Calu3 (cell line): ENCODE measurements at places on chromosomes 12 and 14. TPM values are rescaled to one million over a fixed set of nuclear protein-coding genes. Genes with fewer than 3 reads are reported as not detected.
A peak's percentile ranks its signal among the peaks of the same experiment; 100 is the strongest.

DNA sequence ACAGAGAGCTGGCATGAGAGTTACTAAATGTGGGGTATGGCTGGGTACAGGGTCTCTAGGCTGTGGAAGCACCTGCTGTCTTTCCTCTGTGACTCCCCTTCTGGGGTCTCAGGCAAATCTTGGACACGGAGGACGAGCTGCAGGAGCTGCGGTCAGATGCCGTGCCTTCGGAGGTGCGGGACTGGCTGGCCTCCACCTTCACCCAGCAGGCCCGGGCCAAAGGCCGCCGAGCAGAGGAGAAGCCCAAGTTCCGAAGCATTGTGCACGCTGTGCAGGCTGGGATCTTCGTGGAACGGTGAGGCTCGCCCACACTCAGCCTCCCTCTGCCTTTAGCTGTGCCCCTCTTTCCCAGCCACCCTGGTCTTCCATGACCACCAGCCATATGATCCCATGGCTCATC, 19.4 kb downstream of the PPP1R1A start:
- H3K27ac ChIP-seq: no peak overlapping the region
- DNase-seq: no peak
- peaks cover 90% of the 10 kb centered on the region for H3K27me3 ChIP-seq

DNA sequence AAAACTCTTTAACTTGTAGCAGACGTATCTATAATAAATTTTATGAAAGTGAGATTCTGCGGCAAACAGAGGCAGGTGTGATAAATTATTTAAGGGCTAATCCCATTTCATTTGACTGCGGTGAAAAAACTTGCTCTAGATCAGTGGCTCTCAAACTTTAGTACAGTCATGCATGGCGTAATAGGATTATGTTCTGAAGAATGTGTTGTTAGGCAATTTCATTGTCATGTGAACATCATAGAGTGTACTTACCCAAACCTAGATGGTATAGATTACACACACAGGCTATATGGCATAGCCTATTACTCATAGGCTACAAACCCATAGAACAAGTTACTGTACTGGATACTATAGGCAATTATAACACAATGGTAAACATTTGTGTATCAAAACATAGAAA, 83.7 kb downstream of the HEATR5A start:
- DNase-seq: no peak
- no peaks in the 10 kb centered on the region for H3K4me1 ChIP-seq
- no peak overlapping the region for H3K27ac ChIP-seq
- H3K4me3 ChIP-seq: no peak overlapping the region

- no peaks in the 10 kb centered on the region for H3K4me1 ChIP-seq
- no peak overlapping the region for H3K4me3 ChIP-seq
- no peaks in the 10 kb centered on the region for H3K36me3 ChIP-seq
- H3K27me3 ChIP-seq: no peaks in the 10 kb centered on the region
Measured at GRCh38 chr12:27052176-27052575, 29.8 kb downstream of the MED21 start.

The DHRS2 gene
- total RNA-seq: 1.8 and 3.0 TPM in 2 replicates

- H3K4me3 ChIP-seq: no peak within 1 kb of the TSS
- H3K4me1 ChIP-seq: peaks cover 12% of the 10 kb centered on the region
- H3K36me3 ChIP-seq: no peaks in the 10 kb centered on the region
- no peak within 1 kb of the TSS for H3K27ac ChIP-seq
- no peaks in the 10 kb centered on the region for H3K27me3 ChIP-seq
Measured at GRCh38 chr12:116559162-116559935, at the start of gene MAP1LC3B2. MAP1LC3B2 (plus strand) TSS chr12:116559381; CDS start chr12:116575943, 16,562 bp downstream.

The CLEC4D gene
- not detected in 2 replicates for total RNA-seq

The RASSF8 gene
- total RNA-seq: 17.4 and 26.6 TPM in 2 replicates

- no peak overlapping the region for H3K27ac ChIP-seq
- no peaks in the 10 kb centered on the region for H3K36me3 ChIP-seq
- no peak overlapping the region for H3K4me3 ChIP-seq
- H3K4me1 ChIP-seq: no peaks in the 10 kb centered on the region
Measured at GRCh38 chr12:42315108-42315507, 10.8 kb downstream of the ZCRB1 start.

DNA sequence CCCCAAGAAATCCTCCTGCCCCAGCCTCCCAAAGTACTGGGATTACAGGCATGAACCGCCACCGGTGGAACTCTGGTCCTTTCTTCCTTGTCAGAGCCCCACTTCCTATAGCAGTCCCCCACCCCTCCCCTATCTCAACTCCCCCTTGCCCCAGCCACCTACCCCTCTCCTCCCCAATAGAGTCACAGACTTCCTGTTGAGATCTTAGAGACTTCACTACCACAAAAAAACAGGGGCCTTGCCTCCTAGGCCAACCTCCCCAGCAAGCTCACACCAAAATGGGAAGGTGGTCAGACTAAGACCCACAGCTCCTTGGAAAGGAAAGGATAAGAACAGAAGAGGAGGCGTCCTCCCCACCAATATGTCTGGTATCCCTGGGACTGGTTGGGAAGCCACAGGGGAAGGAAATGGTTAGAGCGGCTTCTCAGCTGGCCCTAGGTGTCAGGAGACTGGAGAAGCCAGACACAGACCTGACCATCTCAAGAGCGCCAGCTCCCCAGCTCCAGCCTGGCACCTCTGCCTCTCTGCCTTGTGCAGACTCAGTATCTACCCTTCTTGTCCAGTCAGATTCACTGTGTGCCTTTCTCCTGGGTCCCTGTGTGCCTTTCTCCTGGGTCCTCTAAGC, 8.5 kb downstream of the ITGB7 start:
- peaks cover 5% of the 10 kb centered on the region for H3K36me3 ChIP-seq
- H3K27me3 ChIP-seq: peaks cover 30% of the 10 kb centered on the region
- no peak for DNase-seq
- H3K27ac ChIP-seq: no peak overlapping the region
- H3K4me3 ChIP-seq: no peak overlapping the region

- no peaks in the 10 kb centered on the region for H3K36me3 ChIP-seq
- H3K4me1 ChIP-seq: peaks cover 23% of the 10 kb centered on the region
- no peak overlapping the region for H3K4me3 ChIP-seq
- no peak overlapping the region for H3K27ac ChIP-seq
- no peak for DNase-seq
Measured at GRCh38 chr14:74942181-74942580, 13.2 kb downstream of the PGF start.

DNA sequence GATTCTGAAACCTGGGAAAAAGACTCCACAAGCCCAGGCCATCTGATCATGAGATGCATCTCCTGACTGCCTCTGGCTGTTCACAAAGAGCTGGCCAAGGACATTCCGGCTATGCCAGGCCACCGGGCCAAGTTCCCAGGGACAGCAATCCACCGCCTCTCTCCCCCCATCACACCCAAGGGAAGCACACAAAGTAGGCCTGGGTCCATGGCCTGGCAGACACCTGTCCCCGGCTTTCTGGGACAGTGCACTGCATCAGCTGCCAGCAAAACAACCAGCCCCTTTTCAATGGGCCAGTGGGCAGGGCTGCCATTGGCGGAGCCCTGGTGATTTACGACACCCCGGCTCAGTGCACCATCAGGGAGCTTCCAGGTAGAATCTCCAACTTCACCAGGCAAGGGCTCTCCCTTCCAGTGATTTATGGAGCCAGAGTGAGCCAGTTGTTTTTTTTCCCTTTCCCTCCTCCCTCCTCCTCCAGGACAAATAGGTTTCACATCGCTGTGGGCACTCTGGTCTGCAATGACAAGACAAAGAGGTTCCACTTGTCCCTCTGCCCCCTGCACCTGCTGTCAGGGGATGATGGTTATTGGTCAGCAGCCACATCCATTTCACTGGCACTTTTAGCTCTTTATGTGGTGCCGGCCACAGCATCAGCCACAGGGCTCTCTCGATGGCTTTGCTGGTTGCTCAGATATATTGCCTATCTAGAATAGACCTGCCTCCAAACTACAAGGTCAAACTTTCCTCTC, 149.6 kb downstream of the SLC38A6 start:
- no peak overlapping the region for H3K27ac ChIP-seq
- no peaks in the 10 kb centered on the region for H3K36me3 ChIP-seq
- H3K4me1 ChIP-seq: peaks cover 11% of the 10 kb centered on the region
- H3K27me3 ChIP-seq: no peaks in the 10 kb centered on the region
- DNase-seq: no peak

- peaks cover 16% of the 10 kb centered on the region for H3K4me1 ChIP-seq
- H3K36me3 ChIP-seq: no peaks in the 10 kb centered on the region
- DNase-seq: peak; percentile 26
- H3K4me3 ChIP-seq: no peak overlapping the region
Measured at GRCh38 chr14:53032161-53032803, 81.4 kb upstream of the FERMT2 start.

DNA sequence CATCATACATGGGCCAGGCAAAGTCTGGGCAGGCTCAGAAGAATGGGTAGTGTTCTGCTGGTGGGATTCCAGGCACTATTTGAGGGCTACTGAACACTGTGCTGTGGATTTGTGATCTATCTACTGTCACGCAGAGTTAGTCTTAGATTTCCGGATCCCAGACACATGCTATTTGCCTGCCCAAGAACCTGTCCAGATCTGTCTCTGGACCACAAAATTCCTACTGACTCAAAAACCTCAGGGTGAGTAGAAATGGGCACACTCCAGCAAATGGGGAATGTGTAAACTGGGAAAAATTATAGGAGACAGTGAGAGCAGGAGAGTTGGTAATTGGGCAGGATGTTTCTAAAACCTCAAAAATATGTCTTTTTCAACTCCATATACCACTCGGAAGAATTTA, 129.9 kb downstream of the GALC start:
- H3K36me3 ChIP-seq: no peaks in the 10 kb centered on the region
- H3K4me1 ChIP-seq: no peaks in the 10 kb centered on the region
- H3K4me3 ChIP-seq: no peak overlapping the region
- no peak for DNase-seq

The MMP14 gene
- 7.8 and 10.5 TPM in 2 replicates for total RNA-seq

- H3K4me1 ChIP-seq: peaks cover 9% of the 10 kb centered on the region
- H3K36me3 ChIP-seq: no peaks in the 10 kb centered on the region
- no peak for DNase-seq
- no peak overlapping the region for H3K27ac ChIP-seq
- peaks cover 17% of the 10 kb centered on the region for H3K27me3 ChIP-seq
- no peak overlapping the region for H3K4me3 ChIP-seq
Measured at GRCh38 chr12:98369581-98369980, 145.8 kb upstream of the TMPO start.

The TAS2R43 gene
- 1.7 and 1.8 TPM in 2 replicates for total RNA-seq

DNA sequence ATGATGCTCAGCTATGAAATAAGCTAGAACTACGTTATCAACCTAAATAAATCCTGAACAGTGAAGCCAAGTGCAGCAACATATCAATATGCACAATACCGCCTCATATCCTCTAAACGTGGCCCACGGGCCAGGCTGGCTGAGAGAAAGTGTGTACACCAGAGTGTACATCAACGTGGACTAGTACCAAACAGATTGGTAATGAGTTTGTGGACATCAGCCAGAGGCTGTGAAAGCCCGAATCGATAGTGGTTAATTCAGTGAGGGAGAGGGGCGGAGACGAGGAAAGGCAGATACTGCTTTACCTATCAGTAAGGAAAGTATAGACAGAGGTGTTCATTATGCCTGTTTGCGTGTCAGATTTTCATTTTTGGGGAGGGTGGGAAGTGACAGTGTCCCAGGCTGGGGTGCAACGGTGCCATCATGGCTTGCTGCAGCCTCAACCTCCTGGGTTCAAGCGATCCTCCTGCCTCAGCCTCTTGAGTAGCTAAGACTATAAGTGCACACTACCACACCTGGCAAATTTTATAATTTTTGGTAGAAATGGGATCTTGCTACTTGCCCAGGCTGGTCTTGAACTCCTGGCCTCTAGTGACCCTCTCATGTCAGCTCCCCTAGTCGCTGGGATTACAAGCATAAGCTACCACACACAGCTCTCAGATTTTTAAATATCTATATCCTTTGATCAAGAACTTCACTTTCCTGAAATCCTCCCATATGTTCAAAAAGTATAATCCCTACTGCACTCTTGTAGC, 50.1 kb downstream of the ANAPC7 start:
- peaks cover 83% of the 10 kb centered on the region for H3K36me3 ChIP-seq
- peak overlapping the region; percentile 39 for H3K27ac ChIP-seq
- no peak overlapping the region for H3K4me3 ChIP-seq
- no peaks in the 10 kb centered on the region for H3K4me1 ChIP-seq

DNA sequence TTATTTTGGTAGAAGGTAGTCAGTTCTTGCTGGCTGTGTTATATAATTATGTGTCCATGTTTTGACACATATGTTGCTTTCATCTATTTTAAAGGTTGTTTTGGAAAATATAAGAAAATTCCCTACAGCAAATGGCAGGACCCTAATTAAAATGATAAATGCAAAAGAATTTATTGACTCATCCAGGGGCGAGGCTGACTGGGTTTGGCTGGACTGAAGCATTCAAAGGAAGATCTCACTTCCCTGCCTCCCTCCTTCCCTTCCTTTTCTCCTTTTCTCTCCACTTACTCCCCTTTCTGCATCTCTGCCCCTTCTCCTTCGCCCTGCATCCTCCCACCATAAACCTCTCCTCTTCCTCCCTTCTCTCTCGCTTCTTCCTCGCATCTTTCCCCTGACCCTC, 129.6 kb downstream of the SNAPC1 start:
- H3K27me3 ChIP-seq: peaks cover 46% of the 10 kb centered on the region
- H3K4me3 ChIP-seq: no peak overlapping the region
- no peak overlapping the region for H3K27ac ChIP-seq
- no peaks in the 10 kb centered on the region for H3K36me3 ChIP-seq
- peaks cover 6% of the 10 kb centered on the region for H3K4me1 ChIP-seq

- H3K4me1 ChIP-seq: peaks cover 45% of the 10 kb centered on the region
- no peaks in the 10 kb centered on the region for H3K27me3 ChIP-seq
- no peak for DNase-seq
- peak overlapping the region; percentile 89 for H3K27ac ChIP-seq
Measured at GRCh38 chr14:35402323-35403113, 2.0 kb downstream of the NFKBIA start.

- no peaks in the 10 kb centered on the region for H3K27me3 ChIP-seq
- no peak overlapping the region for H3K27ac ChIP-seq
- no peak for DNase-seq
- H3K36me3 ChIP-seq: peaks cover 73% of the 10 kb centered on the region
- no peaks in the 10 kb centered on the region for H3K4me1 ChIP-seq
Measured at GRCh38 chr12:113105606-113106271, 29.8 kb downstream of the RASAL1 start.

The GPRC5D gene
- not detected in 2 replicates for total RNA-seq

DNA sequence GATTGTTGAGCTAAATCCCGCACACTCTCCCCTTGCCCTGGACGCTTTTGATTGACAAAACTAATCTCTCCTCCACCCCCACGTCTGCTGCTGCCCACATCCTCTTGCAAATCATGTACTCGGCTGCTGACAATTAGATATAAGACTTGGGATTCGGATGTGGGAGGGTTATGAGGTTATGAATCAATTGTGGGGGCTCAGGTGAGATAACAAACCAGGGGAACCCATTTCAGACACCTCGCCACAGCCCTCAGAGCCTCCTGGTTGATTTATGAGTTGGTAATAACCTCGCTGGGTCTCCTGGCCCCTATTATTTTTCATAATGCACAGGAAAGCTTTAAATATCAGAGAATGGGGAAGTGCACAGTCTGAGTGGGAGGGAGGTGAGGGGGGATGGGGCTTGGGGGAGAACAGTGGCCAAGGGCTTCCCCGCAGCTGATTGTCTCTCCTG, 449.9 kb downstream of the DPF3 start:
- peaks cover 17% of the 10 kb centered on the region for H3K27me3 ChIP-seq
- H3K36me3 ChIP-seq: no peaks in the 10 kb centered on the region
- no peak overlapping the region for H3K4me3 ChIP-seq
- H3K27ac ChIP-seq: no peak overlapping the region
- no peaks in the 10 kb centered on the region for H3K4me1 ChIP-seq
- DNase-seq: no peak
